Hippocampal formation (tissue), 2 donors: ENCODE measurements at places on chromosomes 12 and 14.

DNA sequence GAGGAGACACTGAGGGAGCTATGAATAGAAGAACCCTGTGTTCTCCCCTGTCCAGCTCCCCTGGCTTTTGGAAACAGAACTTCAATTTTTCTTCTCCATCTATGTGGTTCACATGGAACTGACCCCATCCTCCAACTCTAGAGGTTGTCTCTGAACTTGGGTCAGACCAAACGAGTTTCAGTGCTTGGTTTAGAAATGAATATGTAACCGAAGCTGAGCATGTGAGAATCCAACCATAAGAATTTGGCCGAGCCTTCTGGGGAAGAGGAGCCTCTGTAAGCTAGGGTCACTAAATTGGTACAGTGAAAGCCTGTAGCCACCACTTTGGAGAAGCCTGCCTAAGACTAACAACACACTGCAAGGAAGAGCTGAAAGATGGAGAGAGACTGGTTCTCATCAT, 464.4 kb downstream of the ZFP36L1 start:
- DNase-seq: no peak

DNA sequence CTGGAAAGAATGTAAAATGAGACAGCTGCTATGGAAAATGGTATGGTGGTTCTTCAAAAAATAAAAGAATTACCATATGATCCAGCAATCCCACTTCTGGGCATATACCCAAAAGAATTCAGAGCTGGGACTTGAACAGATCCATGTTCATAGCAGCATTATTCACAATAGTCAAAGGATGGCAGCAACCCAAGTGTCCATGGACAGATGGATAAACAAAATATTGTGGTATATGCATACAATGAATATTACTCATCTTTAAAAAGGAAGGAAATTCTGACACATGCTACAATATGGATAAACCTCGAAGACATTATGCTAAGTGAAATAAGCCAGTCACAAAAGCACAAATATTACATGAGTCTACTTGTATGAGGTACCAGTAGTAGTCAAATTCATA, 9.1 kb downstream of the RAB2B start:
- DNase-seq: no peak

DNA sequence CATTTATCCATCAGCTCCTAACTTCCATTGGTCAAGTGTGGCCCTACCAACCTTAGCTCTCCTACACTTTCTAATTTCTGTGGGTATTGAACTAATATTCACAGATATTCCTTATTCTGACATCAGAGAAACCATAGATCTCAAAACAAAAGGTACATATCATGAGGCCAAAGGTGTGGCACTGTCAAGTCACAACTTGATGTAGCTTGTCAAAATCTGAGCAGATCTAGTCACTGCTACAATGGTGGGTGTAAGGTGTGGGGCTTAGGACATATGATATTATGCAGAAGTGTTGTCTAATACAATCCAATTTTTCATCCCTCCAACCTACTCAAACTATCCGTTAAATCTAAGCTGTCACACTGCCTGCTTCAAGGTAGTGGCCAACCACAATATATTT, 114.0 kb upstream of the FAR2 start:
- no peak for DNase-seq

DNA sequence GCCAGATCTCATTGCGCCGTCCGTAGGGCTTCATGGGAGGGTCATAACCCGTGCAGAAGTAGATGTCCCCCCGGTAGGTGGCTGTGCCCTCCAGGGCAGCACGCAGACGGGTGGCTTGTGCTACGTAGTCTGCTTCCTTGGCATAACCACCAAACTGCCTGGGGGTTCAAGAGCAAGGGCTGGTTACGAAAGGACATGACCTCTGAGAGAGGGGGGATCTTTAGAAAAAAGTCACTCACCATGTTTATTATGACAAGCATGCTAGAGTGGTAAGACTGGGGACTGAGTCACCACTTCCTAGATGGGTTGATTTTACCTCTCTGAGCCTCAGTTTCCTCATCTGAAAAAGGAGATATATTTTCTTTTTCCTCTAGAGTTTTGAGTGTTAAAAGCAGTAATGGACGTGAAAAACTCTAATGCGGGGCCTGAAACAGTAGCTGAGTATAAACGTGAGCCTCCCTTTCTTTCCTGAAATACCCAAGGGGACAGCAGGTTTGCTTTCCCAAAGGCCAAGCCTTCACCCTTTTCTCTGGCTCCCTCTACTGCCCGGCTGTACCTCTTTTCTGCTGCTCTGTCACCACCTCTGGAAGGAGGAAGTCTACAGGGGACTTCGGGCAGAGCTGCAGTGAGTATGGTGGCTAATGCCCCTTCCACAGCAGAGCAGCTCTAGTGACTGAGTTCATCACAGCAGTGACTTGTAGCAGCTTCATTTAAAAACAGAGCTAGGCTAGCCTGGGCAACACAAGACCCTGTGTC, 23.5 kb upstream of the GPRC5D start:
- DNase-seq: peak; percentile 38

DNA sequence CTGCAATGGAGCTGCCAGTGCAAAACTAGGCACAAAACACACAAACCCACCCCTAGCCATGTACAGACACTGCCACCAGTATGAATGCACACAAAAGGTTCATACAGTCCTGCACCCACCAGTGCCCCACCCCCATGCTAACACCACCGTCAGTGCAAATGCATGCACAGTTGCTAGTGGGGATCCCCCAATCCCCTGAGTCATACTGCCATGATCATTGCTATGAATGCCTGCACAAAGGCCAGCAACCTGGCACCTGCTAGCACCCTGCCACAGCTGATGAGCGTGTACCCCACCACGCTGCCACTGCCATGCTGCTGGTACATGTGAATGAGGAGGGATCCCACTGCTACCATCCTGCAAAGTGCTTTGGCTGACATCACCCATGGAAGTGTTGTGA, 23.9 kb downstream of the PZP start:
- DNase-seq: no peak

DNA sequence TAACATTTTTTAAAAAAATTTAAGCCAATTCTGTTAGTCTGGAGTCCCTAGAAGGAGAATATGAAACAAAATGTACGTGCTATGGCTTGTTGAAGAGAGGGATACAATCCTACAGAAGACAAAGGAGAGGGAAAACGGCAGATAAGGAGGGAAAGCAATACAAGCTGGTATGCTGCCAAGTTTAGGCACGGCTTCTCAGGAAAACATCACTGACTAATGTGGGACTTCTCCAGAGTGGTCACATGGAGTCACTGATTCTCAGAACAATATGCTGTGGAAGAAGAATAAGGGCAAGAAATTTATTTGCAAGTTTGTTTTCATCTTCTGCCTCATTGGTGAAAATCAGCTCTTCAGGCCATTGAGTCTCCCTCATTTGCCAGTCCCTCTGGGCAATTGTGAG, 22.9 kb upstream of the NR1H4 start:
- no peak for DNase-seq

GRCh38 chr12:46959502-46959901, 119.9 kb upstream of the PCED1B start:
- DNase-seq: no peak

- DNase-seq: no peak
Observed at GRCh38 chr12:118274066-118274465, 98.6 kb downstream of the TAOK3 start.

GRCh38 chr12:75888874-75889613, 142.5 kb downstream of the PHLDA1 start:
- peak; percentile 25 for DNase-seq

GRCh38 chr14:51035611-51036192, 59.2 kb downstream of the TRIM9 start:
- DNase-seq: no peak

DNA sequence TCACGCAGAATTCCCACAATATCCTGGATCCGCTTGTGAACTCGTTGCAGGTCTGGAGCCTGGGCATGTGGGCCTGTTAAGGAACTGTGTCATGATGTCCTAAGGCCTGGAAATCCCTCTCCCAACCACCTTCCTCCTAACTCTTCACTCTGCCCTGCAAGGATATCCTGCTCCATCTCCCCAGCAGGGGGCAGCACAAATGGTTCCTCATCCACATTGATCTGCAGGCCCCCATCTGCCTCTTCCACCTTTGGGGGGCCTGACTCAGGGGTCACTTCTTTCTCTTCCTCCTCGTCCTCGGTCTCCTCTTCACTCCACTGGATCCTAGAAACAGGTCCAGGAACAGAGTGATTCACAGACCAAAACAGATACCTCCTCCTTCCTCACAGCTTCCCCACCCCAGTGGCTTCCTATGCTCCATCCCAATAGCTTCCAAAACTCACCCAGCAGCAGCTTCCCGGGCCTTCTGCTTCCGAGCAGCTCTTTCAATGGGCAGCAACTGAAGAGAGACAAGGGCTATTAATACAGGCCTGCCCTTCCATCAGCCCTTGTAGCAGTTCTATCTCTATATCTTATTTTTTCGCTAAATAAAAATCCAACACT, 4.5 kb downstream of the NOP2 start:
- DNase-seq: no peak

DNA sequence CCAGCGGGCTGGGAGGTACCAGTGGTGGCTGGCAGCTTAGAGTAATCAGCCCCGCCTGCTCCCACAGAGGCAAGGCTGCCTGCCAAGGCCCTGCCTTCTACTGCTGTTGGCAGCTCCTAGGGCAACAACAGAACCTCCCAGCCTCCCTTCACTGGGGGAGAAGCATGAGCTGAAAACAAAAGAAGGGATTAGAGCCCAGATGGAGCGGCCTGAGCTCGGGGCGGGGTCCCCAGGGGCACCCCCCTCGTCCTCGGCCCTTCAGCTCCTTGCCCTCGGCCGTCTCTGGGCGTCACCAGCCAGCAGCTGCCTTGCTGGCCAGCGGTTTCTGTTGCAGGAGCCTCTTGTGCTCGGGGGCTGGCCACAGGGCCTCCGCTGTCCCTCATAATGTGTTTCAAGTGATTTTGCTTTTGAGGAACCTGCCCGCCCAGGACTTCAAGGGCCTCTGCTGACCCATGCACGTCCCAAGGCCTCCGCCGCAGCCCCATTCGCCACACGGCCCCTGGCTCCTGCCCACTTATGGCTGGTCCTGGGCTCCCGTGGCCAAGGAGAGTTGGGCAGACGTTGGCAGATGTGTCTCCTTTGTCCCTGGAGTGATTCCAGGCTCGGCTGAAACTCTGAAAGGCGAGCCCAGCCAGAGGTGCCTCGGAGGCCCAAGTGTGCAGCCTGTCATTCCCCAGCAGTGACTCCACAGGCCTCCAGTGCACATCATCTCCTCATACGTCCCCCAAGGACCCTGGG, 49.7 kb downstream of the PSMA6 start:
- peak; percentile 95 for DNase-seq

- no peak for DNase-seq
Observed at GRCh38 chr12:109719123-109720022, 5.7 kb downstream of the FAM222A start.

DNA sequence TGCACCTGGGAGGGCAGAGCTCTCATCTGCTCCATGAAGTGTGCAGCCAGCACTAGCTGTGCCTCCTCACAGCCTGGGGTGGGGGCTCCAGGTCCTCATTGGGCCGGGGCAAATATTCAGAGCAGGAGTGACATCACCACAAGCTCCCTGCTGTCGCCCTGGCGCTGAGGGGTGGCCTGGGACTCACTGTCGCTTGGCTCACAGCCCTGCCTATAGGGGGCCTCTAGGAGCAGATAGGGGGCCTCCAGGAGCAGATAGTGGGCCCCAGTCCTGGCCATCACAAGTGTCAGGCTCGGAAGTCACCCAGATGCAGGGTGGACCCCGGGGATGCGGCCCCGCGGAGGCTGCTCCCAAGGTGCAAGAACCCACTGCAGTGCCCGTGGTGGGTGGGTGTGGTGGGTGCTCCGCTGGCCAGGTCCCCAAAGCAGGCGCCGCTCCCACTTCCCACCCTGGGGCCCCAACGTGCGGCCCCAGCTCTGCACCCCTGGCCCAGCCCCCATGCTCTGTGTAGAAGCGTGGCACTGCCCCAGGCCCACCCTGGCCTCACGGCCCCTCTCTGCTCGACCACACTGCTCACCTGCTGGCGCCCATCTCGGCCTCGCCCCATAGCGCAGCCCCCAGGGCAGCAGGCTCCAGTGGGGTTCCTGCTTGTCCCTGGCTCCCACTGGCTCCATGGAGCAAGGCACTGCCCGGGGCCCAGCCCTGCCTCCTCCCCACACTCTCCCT, 18.0 kb downstream of the SYNJ2BP start:
- DNase-seq: no peak

- DNase-seq: no peak
Observed at GRCh38 chr14:39431416-39432178, 636 bp downstream of the FBXO33 start.

DNA sequence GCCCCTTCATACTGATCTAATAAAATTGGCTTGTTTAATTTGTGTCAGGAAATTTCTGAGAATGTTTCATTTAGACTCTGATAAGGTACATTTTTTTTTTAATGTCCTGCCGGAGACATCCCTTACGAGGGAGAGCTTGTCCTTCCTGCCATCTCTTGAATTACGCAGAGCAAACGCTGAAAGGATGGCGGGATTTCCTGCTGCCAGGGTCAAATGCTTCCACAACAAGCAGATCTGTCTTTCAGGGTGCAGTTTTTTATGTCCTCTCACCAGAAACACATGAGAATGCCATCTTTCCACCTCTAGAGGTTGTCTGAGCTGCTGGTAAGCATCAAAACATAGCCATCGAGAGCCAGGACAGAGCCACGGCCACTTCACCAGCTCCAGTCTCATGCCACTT, 126.8 kb upstream of the ARHGAP5 start:
- no peak for DNase-seq

- no peak for DNase-seq
Observed at GRCh38 chr12:27667540-27667939, 28.7 kb upstream of the REP15 start.

DNA sequence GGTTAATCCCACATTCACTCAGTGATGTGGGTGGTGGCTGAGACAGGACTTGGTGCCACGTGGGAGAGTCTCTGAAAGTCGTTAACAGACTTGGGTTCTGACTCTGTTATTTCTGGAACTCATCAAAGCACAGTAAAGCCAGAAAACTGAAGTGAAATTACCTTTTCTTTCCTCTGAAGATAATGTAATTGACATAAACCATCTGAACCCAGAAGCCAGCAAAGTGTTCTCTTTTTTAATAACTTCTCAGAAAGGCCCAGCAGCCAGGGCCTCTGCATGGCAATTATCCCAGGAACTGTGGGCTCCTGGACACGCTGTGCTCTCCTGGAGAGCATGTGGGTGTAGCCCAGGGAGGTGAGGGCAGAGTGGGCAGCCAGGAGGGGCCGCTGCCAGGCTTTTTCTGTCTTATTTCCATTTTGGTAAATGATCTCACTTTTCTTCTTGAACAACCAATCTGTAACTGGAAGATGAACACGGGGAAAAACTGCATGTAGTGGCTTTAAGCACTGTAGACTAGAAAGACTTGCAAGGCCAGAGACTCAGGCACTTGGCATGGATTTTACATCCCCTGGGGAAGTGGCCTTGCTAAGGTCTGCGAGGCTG, 444.1 kb upstream of the TMEM132C start:
- no peak for DNase-seq

GRCh38 chr12:54680374-54680773, 32.2 kb upstream of the DCD start:
- no peak for DNase-seq

GRCh38 chr14:42715316-42715715, 1108.6 kb downstream of the LRFN5 start:
- no peak for DNase-seq

GRCh38 chr12:93838193-93838592, 161.0 kb downstream of the CRADD start:
- no peak for DNase-seq
